NCI-H1048 (cell line): ENCODE measurements at places on chromosomes 1 and 21.

GRCh38 chr1:207644852-207645634 lies at the start of gene CR1L:
CR1L (plus strand) TSS chr1:207645133; CDS start chr1:207645234, 101 bp downstream.
- DNase-seq, result no peak

DNA sequence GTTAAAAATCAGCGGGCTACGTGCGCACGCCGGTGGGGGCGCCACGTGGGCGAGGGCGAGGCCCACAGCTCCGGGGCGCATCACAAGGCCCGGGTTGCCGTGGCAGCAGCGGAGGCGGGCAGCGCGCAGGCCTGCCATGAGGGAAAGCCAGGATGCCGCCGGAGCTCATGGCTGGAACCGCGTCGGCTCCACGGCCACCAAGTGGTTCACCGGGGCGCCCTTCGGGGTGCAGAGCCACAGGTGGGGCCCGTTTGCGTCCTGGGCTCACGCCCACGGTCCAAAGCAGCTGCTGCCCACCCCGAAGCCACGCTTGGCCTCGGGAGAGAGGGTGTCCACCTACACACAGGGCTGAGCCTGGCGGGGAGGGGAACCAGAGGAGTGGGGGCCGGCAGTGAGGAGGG lies 4.9 kb upstream of the TTC22 start:
- DNase-seq, result no peak

DNA sequence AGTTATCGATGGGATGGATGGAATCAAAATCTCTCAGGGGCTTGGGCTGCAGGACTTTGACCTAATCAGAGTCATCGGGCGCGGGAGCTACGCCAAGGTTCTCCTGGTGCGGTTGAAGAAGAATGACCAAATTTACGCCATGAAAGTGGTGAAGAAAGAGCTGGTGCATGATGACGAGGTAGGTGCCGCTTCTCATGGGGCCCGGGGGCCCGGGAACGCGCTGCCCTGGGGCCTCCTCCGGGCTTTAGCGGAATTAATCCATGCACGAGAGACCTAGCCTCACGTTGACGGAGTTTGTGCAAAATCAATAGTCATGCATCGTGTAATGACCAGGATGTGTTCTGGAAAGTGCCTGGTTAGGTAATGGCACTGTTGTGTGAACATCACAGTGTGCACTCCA lies 43.8 kb downstream of the FAAP20 start:
- no peak for DNase-seq

- DNase-seq, result no peak
Measured at GRCh38 chr1:224212618-224213061, 29.6 kb downstream of the DEGS1 start.

GRCh38 chr1:184035719-184036516 lies 1.6 kb downstream of the COLGALT2 start:
- DNase-seq, result no peak
